ENCODE measurements at places on chromosomes 2 and 18.

DNA sequence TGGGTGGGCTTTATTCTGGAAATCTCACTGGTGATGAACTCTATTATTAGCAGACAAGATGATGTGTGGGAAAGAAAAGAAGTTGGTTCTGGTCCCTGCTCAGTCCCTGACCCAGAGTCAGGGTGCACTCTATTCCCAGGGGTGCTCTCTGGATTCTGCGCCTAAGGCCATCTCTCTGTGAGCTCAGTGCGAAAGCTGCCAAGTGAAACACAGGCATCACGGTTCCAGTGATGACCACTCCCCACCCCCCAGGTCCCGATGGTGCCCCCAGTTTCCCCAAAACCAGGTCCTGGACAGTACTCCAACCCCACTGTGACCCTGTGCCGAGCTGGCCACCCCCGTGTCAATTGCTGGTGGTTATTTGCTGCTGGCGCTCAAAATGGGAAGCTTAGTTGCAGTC lies 30.1 kb downstream of the RHOB start:
- DNase-seq = no peak

GRCh38 chr2:240965905-240966456 lies 32.4 kb upstream of the SNED1 start:
- DNase-seq = no peak

DNA sequence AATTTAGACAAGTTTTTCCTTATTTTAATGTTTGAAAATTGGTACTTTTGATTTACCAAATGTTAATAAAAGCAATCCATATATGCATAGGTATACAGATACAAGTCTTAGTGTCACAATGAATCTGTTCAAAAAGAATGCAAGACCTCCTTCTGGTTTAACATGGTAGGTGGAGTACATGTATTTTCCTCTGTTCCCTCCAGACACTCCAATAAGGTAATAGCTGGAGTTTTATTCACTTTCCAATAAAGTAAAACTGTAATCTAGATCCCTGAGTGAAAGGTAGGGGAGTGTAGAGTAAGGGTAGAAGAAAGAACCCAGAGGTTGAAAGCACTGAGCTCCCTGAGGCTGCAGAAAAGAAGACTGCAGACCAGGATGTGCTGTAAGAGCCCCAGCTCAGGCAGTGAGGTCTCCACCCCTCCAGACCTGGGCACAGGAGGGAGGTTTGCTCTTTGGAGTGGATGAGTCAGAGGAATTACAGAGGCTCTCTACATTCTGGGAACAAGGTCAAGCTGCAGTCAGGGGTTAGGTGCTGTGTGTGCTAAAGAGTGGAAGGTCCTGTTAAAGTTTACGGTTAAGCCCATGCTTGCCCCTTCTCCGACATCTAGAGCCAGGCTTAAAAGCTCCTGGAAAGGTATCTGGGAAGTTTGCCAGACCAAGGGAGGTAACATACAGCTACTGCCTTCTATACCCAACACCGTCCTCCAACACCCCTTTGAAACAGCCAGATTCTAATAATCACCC lies 27.6 kb upstream of the STAT1 start:
- no peak for DNase-seq

DNA sequence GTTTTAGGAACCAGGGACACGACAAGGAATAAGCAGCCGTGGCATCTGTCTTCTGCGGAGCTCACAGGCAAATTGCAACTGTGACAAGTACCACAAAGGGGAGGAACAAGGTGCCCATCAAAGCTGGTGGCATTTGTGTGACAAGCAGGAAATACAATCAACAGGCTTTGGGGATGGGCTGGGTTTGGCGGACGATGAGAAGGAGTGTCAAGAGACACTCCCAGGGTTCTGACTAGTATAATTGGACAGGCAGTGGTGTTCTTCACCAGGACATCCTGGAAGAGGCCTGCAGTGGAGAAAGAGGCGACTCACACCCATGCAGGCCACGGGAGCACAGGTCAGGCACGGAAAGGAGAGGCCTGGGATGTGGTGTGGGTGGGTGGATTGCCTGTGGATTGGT lies 14.2 kb upstream of the SPATA3 start:
- DNase-seq = no peak

- no peak for DNase-seq
Observed at GRCh38 chr18:12056034-12056883, 37.4 kb upstream of the ANKRD62 start.

DNA sequence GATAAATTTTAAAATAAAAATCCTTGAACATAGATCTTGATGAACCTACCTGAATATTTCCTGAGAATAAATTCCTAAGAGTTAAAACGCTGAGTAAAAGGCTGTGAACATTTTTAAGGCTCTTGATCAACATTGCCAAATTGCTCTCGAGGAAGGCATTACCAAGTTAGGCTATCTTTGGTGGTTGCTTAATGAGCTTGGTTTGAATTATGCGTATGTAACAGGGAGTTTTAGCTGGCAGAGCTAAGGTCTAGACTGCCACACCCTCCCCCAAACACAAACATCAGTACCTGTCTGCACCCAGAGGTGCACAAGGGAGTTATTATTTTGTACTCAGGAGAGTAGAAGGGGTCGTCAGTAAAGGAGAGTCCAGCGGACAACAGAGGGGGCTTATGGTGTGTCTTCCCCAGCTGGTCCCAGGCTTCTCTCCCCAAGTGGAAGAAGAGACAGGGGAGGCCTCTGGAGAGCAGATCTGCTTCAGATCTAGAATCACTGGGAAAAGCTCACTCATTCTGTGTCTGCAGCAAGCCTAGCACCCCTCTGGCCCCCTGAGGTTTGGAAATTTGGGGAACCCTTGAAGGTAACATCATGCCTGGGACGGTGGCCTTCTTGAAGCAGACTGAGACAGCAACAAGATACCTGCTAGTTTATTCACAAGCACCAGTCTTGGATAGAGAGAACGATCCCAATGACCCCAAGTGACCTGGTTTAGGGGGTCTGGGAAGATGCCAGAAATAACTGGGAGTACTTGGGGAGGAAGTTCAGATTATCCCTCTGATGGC lies 197.2 kb upstream of the ID2 start:
- no peak for DNase-seq

Measured in T-helper 2 cell treated with Interferon-gamma antibody and Interleukin-4, amounts not matched to agents 5 μg/mL and 100 μg/mL, for 36 hours (primary cell).